ENCODE measurements at places on chromosomes 2 and 18. TPM values are rescaled to one million over a fixed set of nuclear protein-coding genes. Genes with fewer than 3 reads are reported as not detected.

The SPOPL gene
- total RNA-seq, result 9.5 TPM

GRCh38 chr2:16462958-16463357, 202.7 kb downstream of the CYRIA start:
- DNase-seq, result no peak

GRCh38 chr2:114007436-114007835, 117.5 kb downstream of the ACTR3 start:
- peak; percentile 20 for DNase-seq

DNA sequence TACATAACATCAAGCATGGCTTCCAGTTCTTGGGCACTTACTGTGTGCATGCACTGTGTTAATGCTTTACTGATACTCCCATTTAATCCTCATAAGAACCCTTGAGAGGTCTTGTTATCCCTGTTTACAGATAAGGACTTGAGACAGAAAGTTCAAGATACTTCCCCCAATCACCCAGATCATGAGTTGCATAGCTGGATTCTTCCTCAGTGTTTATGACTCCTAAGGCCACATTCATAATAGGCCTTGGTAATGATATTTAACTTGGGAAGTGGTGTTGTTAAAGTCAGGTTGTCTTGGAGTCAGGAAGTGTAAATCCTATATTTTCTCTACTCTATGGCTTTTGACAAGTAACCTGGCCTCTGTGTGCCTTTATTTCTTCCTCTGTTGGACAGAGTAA, 22.7 kb downstream of the NOSTRIN start:
- no peak for DNase-seq
